ENCODE measurements at places on chromosomes 4 and X.

- no peak for DNase-seq
Measured at GRCh38 chrX:48835524-48836329, at the start of gene PCSK1N. TSS of gene PCSK1N (minus strand) at chrX:48835610. CDS start at chrX:48835532, 78 bp downstream.

DNA sequence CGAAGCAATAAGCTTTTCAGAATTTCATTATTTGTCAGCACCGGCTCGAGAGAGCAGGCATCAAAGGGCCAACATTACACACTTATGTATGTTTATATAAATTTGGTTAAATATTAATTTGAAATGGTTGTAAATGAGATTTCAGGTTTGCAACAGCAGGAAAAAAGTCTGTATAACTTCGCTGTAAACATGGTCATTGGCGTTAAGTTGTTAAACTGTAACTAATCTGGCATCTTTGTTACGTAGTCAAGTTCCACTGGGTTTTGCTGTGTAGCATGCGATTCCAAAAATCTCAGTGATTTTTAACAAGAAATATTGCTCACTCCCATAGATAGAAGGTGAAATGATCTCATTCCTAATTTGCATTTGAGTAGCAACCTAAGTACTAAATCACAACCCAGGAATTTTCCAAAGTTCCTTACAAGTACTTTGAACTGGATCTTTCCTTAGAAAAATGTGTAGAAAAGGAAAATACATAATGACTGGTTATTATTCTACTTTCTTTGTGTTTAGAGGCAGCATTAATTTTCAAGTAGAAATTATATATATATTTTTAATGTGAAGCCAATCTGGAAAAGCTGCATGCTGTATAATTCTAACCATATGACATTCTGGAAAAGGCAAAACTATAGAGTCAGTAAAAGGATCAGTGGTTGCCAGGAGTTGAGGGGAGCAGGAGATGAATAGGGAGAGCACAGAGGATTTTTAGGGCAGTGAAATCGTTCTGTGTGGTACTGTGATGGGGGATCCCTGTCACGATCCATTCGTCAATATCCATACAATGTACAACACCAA lies 222.1 kb downstream of the CBR4 start:
- no peak for DNase-seq

DNA sequence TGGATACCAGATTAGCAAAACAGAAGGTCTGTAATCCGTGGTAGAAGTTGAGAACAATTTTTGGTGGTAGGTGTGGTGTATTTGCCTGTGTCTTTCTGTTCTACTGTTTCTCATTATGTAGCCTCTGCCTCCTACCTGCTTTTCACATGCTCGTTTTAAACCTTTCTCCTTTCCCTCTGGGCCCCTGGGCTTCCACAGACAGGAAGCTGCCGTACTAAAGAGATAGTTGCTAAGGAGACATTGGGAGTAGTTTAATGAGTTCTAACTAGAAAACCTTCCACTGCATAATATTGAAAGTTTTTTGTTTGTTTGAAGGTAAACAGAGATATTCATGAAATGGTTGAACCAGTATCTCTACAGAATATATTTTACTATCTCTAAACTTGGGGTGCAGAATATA lies 107.8 kb downstream of the STOX2 start:
- DNase-seq = no peak

DNA sequence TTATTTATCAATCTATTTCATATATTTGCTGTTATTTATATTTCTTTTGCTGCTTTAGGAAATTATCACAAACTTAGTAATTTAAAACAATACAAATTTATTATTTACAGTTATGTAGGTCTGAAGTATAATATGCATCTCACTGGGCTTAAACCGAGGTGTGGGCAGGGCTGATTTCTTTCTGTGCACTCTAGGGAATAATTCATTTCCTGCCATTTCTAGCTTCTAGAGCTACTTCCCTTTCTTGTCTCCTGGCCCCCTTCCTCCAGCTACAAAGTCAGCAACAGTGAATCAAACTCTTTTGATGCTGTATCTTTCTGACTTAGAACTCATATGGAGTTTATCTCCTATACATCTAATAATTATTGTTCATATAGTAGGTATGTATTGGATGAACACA lies 303.5 kb upstream of the ARSJ start:
- no peak for DNase-seq

DNA sequence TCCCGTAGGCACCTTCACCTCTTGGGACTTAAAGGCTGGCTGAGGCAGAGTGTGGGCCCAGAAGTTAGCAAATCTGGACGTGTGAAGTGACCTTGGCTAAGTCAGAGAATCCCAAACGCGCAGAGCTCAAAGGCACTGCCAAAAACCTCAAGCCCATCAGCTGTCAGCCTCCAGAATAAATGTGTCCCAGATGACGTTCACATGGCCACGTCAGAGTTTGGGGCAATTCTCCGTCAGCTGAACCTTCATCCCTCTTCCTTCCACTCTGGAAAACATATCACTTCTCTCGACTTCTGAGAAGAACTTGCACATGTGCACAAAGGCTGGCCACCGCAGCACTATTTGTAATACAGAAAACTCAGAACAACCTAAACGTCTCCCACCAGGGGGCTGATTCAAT lies 35.7 kb upstream of the APLN start:
- DNase-seq = no peak

GRCh38 chrX:151753313-151754046 lies 18.9 kb downstream of the CNGA2 start:
- DNase-seq = no peak
